Thoracic aorta endothelial cell (primary cell): ENCODE measurements at places on chromosomes 1 and 21. TPM values are rescaled to one million over a fixed set of nuclear protein-coding genes. Genes with fewer than 3 reads are reported as not detected.

Gene HIVEP3
- 2.7 and 2.9 TPM in 2 replicates for total RNA-seq

Gene KLF17
- not detected in 2 replicates for total RNA-seq

Gene NPHS2
- total RNA-seq: not detected in 2 replicates

Gene KLHDC9
- 0.79 and 0.80 TPM in 2 replicates for total RNA-seq

Gene PLCH2
- under 0.01 and 0.07 TPM in 2 replicates for total RNA-seq

Gene LCK
- 0.13 TPM in 1 of 2 replicates, not detected in the other for total RNA-seq

Gene STYXL2
- total RNA-seq: not detected in 2 replicates

Gene FCRL3
- total RNA-seq: not detected in 2 replicates

Gene ZNF648
- not detected in 2 replicates for total RNA-seq

Gene XKR8
- 6.6 and 7.7 TPM in 2 replicates for total RNA-seq

Gene PIK3C2B
- total RNA-seq: 40.7 and 69.4 TPM in 2 replicates

Gene SMIM1
- 0.66 and 1.7 TPM in 2 replicates for total RNA-seq

Gene GPR52
- 2.9 and 3.4 TPM in 2 replicates for total RNA-seq

Gene SEC16B
- total RNA-seq: 0.29 and 0.40 TPM in 2 replicates

Gene ST6GALNAC5
- not detected in 2 replicates for total RNA-seq

Gene GPR25
- not detected in 2 replicates for total RNA-seq

Gene C1orf167
- total RNA-seq: 0.29 TPM in 1 of 2 replicates, not detected in the other

Gene SPRR2A
- not detected in 2 replicates for total RNA-seq

Gene GJB5
- not detected in 2 replicates for total RNA-seq

Gene APH1A
- 130 and 136 TPM in 2 replicates for total RNA-seq

Gene TLR5
- 0.27 and 0.72 TPM in 2 replicates for total RNA-seq

Gene EPB41
- 47.2 and 51.0 TPM in 2 replicates for total RNA-seq

Gene RIPK4
- not detected in 2 replicates for total RNA-seq

Gene CLCC1
- total RNA-seq: 31.8 and 36.2 TPM in 2 replicates

Gene CAPN8
- total RNA-seq: not detected in 2 replicates

Gene AGT
- total RNA-seq: not detected in 2 replicates

Gene SYT6
- not detected in 2 replicates for total RNA-seq

Gene C1orf56
- total RNA-seq: 1.7 and 2.9 TPM in 2 replicates

Gene SLC19A1
- 17.6 and 29.9 TPM in 2 replicates for total RNA-seq

Gene HPCA
- total RNA-seq: not detected in 2 replicates

Gene MYOC
- total RNA-seq: not detected in 2 replicates

Gene ETS2
- total RNA-seq: 76.2 and 80.3 TPM in 2 replicates
